Mesenteric fat pad (tissue), 1 donor: ENCODE measurements at places on chromosomes 5 and 9. TPM values are rescaled to one million over a fixed set of nuclear protein-coding genes. Genes with fewer than 3 reads are reported as not detected.

- DNase-seq = no peak
Observed at GRCh38 chr9:14347406-14348122, 33.6 kb upstream of the NFIB start.

DNA sequence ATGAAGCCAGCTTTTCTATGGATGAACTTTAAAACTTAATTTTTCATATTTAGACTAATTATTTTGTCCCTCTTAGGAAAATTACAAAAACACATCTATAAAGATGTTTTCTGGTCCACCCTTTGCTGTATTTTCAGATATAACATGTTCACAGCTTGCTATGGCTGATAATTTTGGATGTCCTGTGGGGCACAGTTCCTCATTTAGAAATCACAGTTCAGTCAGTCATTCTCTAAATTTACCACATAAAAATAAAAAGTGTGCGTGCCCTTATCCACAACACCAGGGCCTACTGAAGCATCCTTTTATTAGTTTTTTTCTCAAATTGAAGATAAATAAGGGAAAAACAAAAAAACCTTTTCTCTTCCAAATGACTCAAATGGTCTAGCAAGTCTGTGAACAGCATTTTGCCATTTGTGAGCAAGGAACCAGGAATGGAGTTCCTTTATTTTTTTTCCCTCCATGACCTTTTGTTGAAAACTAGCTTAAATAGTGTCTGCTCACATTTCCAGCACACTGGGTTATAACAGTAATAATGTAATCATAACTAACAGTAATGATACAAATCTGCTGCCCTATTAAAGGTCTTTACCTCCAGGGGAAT, 87.1 kb downstream of the CEMIP2 start:
- no peak for DNase-seq

NTNG2 gene
- 2.0 TPM for total RNA-seq

GFRA3 gene
- total RNA-seq = not detected

GRCh38 chr5:148208226-148208625, 5.4 kb downstream of the SPINK6 start:
- DNase-seq = no peak

GRCh38 chr5:125480911-125481310, 734.5 kb upstream of the ZNF608 start:
- no peak for DNase-seq

DNA sequence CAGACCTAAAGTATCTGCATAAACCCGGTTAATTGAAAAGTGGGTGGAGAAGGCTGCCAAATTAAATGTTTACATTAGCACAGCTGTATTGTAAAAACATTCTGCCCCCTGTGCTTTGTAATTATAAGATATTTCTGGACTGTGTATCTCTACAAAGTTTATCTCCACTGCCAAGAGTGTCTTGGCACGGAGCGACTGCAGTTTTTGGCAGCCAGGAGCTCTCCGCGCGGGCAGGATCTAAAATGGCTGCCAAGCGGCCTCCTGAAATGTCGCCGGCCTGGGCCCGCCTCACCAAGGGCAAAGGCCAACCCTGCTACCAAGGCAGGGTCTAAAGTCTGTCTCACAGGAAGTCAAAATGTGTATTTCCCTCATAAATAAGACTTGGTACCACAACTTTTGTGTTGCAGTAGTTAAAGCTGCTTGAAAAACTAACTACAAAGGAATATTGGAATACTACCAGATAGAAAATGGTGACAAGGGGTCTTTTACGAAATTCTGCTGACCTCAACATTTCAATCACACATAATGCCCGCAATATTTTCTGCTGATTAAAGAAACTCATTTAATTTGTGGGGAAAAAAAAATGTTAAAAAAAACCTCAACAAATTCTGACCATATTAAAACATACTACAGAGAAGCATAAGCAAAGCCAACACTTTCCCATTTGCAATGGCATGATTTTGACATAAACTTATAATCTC, 110.4 kb downstream of the NFIB start:
- DNase-seq = no peak

UGT3A2 gene
- total RNA-seq = not detected
